ENCODE measurements at places on chromosomes 1 and 21. TPM values are rescaled to one million over a fixed set of nuclear protein-coding genes. Genes with fewer than 3 reads are reported as not detected.

S100A5 gene
- total RNA-seq: not detected

AMIGO1 gene
- total RNA-seq: 2.5 TPM

MROH7 gene
- 0.24 TPM for total RNA-seq

KCNN3 gene
- total RNA-seq: 1.8 TPM

ADARB1 gene
- total RNA-seq: 11.9 TPM

OR2T29 gene
- total RNA-seq: not detected

FNDC5 gene
- 3.5 TPM for total RNA-seq

DNA sequence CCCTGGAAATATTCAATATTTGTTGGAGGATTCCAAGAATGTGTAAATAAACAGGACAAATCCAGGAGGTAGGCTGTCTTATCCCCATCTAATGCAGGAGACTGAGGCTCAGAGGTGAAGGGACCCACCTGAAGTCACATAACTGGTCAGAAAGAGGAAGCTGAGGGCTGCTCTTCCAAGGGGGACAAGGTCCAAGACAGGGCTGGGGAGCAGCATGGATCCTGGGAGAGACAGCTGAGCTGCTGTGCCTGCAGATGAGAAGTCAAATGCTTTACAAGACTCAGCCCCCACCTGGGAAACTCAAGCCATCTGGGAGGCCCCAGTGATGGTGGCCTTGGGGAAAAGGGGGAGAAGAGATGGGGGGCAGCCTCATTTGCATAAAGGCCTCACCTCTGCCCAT, 224.4 kb downstream of the PTPRU start:
- DNase-seq: no peak

- DNase-seq: no peak
Observed at GRCh38 chr1:54768093-54768492, 3.8 kb upstream of the PARS2 start.

DNA sequence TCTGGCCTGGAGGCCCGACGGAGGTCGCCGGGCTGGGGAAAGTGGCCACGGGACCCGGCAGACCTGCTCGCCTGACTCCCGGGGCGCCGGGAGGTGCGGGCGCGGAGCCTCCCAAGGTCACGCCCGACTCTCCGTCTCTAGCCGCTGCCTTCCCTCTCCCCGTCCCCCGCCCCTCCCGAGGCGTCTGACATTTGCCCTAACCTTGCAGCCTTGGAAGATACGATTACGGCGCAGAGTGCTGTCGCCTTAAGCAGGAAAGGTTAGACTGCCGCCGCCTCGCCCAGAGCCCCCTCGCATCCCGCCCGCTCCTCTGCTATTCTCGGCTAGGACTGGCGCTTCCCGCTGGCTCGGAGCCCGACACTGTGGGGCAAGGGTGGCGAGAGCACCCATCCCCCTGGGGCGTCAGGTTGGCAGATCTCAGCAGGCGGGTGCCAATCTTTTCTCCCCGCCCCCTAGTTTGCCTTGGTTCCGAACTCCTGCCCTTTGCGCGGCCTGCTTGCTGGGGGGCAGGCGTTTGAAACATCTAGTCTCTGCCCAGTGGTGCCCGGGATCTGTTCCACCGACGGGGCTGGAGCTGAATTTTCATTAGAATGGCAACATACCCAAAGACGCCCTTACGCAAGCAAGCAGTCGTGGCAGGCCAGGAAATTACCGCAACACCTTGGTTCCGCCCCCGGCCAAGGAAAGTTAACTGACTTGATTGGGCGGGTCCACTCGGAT, 835 bp downstream of the PGM1 start:
- peak; percentile 45 for DNase-seq

- peak; percentile 51 for DNase-seq
Observed at GRCh38 chr1:176559878-176560277, 96.9 kb downstream of the PAPPA2 start.

DNA sequence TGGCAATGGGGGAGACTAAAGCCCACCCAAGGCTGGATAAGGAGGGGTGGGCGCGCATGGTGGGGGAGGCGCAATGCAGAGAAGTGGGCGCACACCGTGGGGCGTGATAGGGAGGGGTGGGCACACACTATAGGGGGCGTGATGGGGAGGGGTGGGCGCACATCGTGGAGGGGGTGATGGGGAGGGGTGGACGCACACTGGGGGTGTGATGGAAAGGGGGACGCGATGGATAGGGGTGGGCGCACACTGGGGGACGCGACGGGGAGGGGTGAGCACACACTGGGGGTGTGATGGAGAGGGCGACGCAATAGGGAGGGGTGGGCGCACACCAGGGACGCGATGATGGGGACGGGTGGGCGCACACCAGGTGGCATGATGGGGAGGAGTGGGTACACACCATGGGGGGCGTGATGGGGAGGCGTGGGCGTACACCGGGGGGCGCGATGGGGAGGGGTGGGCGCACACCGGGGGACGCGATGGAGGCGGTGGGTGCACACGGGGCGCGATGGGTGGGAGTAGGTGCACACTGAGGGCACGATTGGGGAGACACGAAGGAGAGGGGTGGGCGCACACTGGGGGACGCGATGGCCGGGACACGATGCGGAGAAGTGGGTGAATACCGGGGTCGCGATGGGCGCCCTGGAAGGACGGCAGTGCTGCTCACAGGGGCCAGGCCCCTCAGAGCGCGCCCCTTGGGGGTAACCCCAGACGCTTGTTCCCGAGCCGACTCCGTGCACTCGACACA, 929 bp downstream of the SUMO3 start:
- no peak for DNase-seq

GRCh38 chr1:13652238-13652637, 47.8 kb upstream of the PRDM2 start:
- no peak for DNase-seq

DNA sequence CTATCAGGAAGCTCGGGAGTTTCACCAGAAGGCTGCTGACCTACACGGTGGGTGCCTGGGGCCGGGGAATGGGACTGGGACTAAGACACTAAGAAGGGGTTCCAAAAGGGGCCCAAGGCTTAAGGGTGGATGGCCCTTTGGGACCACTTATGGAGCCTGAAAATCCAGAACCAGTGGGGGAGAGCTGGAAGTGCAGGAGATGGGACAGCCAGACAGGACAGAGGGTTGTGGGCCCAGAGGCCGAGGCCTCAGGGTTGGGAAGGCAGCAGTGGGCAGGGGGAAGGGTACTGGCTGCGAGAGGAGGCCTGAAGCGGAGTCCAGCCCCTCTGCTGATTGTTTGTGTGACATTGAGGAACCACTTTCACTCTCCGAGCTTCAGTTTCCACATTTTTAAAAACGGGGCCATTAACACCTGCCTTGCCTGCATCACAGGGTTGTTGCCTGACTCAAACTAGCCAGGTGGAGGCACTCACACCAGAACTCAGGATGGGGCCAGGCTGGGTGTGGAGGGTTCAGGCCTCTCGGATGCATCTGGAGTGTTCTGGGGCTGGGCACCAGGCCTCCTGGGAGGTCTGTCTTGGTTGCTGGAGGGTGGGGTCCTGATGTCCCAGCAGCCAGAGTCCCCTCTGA, 3.0 kb downstream of the TTC24 start:
- DNase-seq: no peak

DNA sequence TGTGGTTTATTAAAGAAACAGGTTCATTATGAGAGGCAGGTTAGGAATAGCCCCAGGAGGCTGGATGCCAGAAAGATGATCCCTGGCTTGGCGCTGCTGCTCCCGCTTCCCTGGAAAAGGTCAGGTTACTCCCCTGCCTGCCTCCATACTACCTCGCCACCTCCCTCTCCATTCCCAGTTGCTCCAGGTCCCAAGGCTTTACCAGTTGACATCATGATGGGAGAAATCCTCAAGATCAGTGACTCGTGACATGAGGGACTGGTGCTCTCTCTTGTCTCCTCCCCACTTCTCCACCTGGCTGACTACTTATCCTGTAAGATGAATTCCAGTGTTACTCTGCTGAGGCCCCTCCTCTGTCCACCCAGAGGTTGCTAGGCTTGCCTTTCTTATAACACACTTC, 19.7 kb downstream of the VASH2 start:
- no peak for DNase-seq

DNA sequence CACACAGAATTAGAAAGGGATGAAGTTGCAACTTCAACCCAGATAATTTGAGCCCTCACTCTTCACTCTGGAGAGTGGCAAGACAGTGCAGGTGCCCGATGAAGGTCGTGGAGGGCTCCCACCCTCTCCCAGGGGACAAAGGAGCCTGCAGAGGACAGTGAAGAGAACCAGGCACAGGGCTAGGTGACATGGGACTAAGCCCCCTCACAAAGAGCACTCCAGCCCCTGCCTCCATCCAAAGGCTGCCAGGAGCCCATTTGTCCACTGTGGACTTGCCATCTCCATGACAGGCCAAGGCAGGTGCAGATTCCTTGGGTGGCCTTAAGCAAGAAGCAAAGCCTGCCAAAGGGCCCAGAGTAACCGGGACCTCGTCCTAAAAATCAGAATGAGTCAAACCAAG, 15.1 kb downstream of the ERRFI1 start:
- no peak for DNase-seq

- no peak for DNase-seq
Observed at GRCh38 chr1:215226757-215227156, 144.2 kb downstream of the KCNK2 start.

- no peak for DNase-seq
Observed at GRCh38 chr21:45581322-45581712, 39.1 kb upstream of the SLC19A1 start.

GRCh38 chr1:13775459-13775858, 75.5 kb downstream of the PRDM2 start:
- no peak for DNase-seq

DNA sequence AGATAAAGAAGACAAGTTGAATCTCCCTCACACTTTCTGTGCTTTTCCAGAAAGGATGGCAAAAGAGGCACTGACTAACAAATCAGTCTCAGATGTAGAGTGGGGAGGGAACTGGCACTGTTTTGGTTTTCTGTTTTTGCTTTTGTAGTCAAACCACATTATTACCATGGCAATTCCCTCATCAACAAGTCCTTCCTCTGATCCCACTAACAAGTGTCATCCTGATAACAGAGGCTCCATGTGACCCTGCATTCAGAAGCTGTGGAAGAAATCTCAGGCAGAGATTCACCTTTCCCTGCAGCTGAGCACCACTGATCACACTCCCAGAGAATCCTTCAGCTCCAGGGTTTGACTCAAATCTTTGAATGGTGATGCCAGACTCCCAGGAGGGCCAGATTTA, 203.4 kb downstream of the TNR start:
- no peak for DNase-seq

DNA sequence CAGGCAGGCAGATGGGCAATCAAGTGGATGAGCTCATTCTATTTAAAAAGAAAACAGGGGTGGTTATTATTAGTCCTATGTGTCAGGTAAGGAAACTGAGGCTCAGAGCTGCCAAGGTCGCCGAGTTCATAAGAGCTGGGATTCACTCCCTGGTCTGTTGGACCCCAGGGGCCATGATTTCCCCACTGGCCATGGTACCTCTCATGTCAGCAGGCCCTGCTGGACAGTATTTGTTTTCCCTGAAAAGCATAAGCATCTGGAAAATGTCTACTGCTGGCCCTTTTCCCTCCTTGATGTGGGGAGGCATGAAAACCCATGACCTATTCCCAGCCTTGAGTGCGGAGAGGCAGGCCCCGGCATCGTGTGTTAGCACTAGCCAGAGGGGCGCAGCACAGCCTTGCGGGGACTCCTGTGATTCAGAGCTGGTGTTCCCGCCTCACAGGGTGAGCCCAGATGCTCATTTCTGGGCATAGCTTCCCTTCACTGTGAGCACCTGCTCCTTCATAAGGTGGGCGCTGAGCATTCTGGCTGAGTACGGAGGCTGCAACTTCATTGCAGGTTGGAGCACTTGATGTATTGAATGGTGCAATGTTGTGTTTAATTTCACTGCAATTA, 617.5 kb downstream of the PTPRU start:
- DNase-seq: no peak

DNA sequence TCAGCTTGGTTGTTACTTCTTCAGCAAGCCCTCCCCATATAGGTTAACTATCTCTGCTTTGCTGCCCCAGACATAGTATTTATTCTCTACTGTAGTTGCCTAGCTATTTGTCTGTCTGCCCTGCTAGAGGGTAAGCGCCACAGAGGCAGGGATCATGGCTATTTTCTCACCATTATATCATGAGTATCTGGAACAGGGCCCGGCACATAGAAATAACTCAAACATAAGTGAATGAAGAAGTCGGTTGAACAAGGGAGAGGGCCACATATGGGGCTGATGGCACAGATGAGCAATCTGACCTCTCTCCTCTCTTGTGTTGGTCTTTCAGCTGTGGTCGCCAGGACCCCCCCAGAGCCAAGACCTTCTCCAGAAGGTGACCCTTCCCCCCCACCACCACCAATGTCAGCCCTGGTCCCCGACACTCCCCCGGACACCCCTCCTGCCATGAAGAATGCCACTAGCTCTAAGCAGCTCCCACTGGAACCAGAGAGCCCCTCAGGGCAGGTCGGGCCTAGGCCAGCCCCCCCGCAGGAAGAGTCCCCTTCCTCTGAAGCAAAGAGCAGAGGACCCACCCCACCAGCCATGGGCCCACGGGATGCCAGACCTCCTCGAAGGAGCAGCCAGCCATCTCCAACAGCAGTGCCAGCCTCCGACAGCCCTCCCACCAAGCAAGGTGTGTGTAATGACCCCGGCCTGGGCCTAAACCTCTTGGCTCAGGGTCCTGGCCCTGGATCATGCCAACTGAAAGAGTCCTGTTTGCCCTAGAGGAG, 14.9 kb downstream of the MAP7D1 start:
- no peak for DNase-seq

- DNase-seq: no peak
Observed at GRCh38 chr1:152933196-152933595, 13.8 kb upstream of the SPRR5 start.

DNA sequence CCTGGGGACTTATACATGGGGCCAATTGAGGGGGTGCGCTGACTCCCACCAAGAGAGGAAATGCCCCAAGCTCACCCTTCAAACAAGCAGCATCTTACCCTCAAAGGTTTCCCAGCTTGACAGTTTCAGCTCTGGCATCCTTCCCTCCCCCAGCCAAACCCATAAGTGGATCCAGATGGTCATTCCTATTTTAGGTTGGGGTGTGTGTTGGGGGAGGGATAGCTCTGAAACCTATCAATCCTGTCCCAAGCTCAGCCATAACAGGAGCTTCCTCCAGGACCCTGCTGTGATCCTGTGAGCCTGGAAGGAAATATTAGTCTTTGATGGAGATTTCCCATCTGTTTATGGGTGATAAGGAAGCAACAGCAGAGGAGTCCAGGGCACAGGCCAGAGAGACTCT, 3.4 kb upstream of the TMEM222 start:
- DNase-seq: no peak

GRCh38 chr1:245526141-245526540, 371.4 kb downstream of the KIF26B start:
- no peak for DNase-seq
